ENCODE measurements at places on chromosomes 7 and 10. TPM values are rescaled to one million over a fixed set of nuclear protein-coding genes. Genes with fewer than 3 reads are reported as not detected.

DNA sequence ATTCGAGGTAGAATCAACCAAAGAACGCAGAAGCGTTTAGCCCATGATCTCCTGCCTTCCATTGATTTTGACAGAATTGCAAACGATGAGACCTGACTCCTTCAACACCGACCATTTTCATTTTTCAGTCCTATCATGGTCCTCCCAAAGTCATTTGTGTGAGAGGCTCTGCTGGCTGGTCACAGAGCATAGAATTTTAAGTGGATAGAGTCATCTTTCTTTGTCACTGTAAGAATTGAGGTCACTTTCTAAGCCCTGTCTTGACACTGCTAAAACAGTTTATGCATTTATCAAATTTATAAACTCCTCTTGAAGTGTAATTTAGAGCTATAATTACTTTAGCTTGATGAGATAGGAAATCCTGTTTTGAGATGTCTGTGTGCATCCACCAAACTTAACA, 72.0 kb downstream of the UBE3C start:
- no peak overlapping the region for H3K4me3 ChIP-seq
- no peaks in the 10 kb centered on the region for H3K4me1 ChIP-seq
- no peaks in the 10 kb centered on the region for H3K27me3 ChIP-seq
- no peak overlapping the region for H3K27ac ChIP-seq

DNA sequence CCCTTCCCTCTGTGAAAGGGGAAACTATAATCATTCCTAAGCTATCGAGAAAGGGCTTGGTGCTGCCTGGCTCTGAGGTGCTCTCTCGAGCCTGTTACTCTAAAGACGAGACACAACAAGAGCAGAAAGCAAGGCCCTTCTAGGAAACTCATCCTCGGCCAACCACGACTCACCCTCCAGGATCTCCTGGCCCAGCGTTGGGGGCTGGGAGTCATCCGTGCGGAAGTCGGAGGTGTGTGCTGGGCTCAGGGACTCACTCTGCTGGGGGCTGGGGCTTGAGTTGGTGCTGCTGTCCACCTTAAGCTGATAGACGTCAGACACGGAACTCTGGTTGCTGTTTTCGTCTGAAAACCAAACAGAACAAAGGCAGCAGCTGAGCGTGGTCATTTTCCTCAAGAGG, 17.6 kb upstream of the BAZ1B start:
- H3K36me3 ChIP-seq: peaks cover 63% of the 10 kb centered on the region
- no peaks in the 10 kb centered on the region for H3K27me3 ChIP-seq
- no peaks in the 10 kb centered on the region for H3K4me1 ChIP-seq
- H3K4me3 ChIP-seq: no peak overlapping the region
- no peak overlapping the region for H3K27ac ChIP-seq

GRCh38 chr10:96188421-96188820, 58.3 kb downstream of the ZNF518A start:
- H3K4me3 ChIP-seq: no peak overlapping the region
- H3K27me3 ChIP-seq: no peaks in the 10 kb centered on the region
- H3K27ac ChIP-seq: no peak overlapping the region
- no peaks in the 10 kb centered on the region for H3K36me3 ChIP-seq
- no peak for DNase-seq

DNA sequence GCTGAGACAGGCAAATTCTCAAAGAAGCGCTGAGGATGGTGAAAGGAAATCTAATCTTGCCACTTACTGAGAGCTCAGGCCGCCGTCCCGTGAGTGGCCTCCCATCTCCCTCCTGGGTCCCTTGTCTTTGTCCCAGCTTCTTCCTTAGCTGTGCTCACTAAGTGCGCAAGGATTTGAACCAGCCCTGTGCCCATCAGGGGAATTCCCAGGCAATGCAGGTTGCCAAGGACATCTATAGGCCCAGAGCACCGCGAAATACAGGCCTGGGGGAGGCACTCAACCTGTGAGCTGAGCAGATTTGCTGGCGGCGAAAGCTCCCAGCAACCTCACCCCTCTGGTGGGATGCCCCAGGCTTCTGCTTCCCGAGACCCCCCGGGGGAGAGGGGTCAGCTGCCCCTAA, 64.8 kb downstream of the OAT start:
- H3K4me1 ChIP-seq: peaks cover 18% of the 10 kb centered on the region
- H3K27ac ChIP-seq: peak overlapping the region; percentile 86
- no peaks in the 10 kb centered on the region for H3K27me3 ChIP-seq
- no peaks in the 10 kb centered on the region for H3K36me3 ChIP-seq
- DNase-seq: no peak

IFIT1B gene
- not detected for total RNA-seq
